Astrocyte (in vitro differentiated cells and primary cell): ENCODE measurements at places on chromosomes 13 and 19. TPM values are rescaled to one million over a fixed set of nuclear protein-coding genes. Genes with fewer than 3 reads are reported as not detected.

ARHGEF18 gene
- total RNA-seq = 44.6 and 45.2 TPM in 2 replicates

FFAR2 gene
- not detected in 2 replicates for total RNA-seq

CYP2F1 gene
- not detected in 2 replicates for total RNA-seq

IZUMO1 gene
- total RNA-seq = not detected in 2 replicates

SMIM17 gene
- total RNA-seq = 0.27 TPM in 1 of 2 replicates, not detected in the other

IGFL1 gene
- not detected in 2 replicates for total RNA-seq

FLT3LG gene
- total RNA-seq = 0.38 TPM in 1 of 2 replicates, not detected in the other

KLF1 gene
- total RNA-seq = 0.17 TPM in 1 of 2 replicates, not detected in the other

NLRP11 gene
- total RNA-seq = not detected in 2 replicates

MAMSTR gene
- 0.55 and 0.57 TPM in 2 replicates for total RNA-seq

ZNF541 gene
- not detected in 2 replicates for total RNA-seq

S1PR5 gene
- 1.00 and 1.1 TPM in 2 replicates for total RNA-seq

PEG3 gene
- total RNA-seq = not detected in 2 replicates

POLR1G gene
- 10.9 and 12.8 TPM in 2 replicates for total RNA-seq

TLE6 gene
- total RNA-seq = 0.11 TPM in 1 of 2 replicates, not detected in the other

EBI3 gene
- total RNA-seq = 5.4 and 5.5 TPM in 2 replicates

ZNF439 gene
- total RNA-seq = not detected in 2 replicates

SIGLEC8 gene
- total RNA-seq = not detected in 2 replicates

DAND5 gene
- 0.14 TPM in 1 of 2 replicates, not detected in the other for total RNA-seq

ZNF418 gene
- total RNA-seq = 5.5 and 10.4 TPM in 2 replicates

TSSK6 gene
- 1.8 TPM in 2 replicates for total RNA-seq

ATG4D gene
- total RNA-seq = 23.5 and 24.8 TPM in 2 replicates

SYNGR4 gene
- total RNA-seq = not detected in 2 replicates

ZNF66 gene
- 3.9 and 7.5 TPM in 2 replicates for total RNA-seq

MLLT1 gene
- total RNA-seq = 41.6 and 46.0 TPM in 2 replicates

CALR3 gene
- not detected in 2 replicates for total RNA-seq

KIR2DL3 gene
- not detected in 2 replicates for total RNA-seq
